ENCODE measurements at places on chromosomes 3 and 15. TPM values are rescaled to one million over a fixed set of nuclear protein-coding genes. Genes with fewer than 3 reads are reported as not detected.

Gene CAND2
- total RNA-seq, result 0.30 TPM

DNA sequence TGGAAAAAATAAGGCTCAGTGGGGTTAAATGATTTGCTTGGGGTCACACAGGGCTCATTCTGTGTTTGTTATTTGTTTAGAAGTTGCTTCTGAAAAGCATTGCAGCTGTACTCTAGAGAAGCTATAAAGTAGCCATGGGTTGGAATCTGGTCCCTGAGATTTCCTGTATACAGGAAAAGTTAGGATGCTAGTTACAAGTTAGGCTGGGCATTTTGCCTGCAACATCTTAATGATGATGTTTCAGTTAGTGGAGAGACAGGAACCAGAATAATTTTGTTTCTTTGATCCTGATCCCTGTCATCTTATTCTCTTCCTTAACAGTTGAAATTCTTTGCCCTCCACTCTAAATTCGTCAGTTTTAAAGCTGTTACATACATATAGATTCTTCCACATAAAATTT is 445.3 kb downstream of the OTOL1 start:
- no peaks in the 10 kb centered on the region for H3K36me3 ChIP-seq
- no peaks in the 10 kb centered on the region for H3K4me1 ChIP-seq
- no peak overlapping the region for H3K27ac ChIP-seq

- no peak overlapping the region for H3K4me3 ChIP-seq
- H3K36me3 ChIP-seq, result no peaks in the 10 kb centered on the region
- no peak overlapping the region for H3K27ac ChIP-seq
- no peaks in the 10 kb centered on the region for H3K4me1 ChIP-seq
- DNase-seq, result no peak
- H3K27me3 ChIP-seq, result no peaks in the 10 kb centered on the region
Observed at GRCh38 chr3:123876858-123877257, 7.3 kb downstream of the MYLK start.

GRCh38 chr15:36943508-36944361 is 156.6 kb downstream of the MEIS2 start:
- H3K27ac ChIP-seq, result no peak overlapping the region
- no peak for DNase-seq
- H3K4me1 ChIP-seq, result no peaks in the 10 kb centered on the region
- H3K4me3 ChIP-seq, result no peak overlapping the region
- H3K27me3 ChIP-seq, result no peaks in the 10 kb centered on the region
- H3K36me3 ChIP-seq, result peaks cover 4% of the 10 kb centered on the region

GRCh38 chr15:91338766-91339165 is 238.7 kb downstream of the SV2B start:
- peaks cover 6% of the 10 kb centered on the region for H3K27me3 ChIP-seq
- no peaks in the 10 kb centered on the region for H3K36me3 ChIP-seq
- H3K27ac ChIP-seq, result no peak overlapping the region
- no peak overlapping the region for H3K4me3 ChIP-seq

DNA sequence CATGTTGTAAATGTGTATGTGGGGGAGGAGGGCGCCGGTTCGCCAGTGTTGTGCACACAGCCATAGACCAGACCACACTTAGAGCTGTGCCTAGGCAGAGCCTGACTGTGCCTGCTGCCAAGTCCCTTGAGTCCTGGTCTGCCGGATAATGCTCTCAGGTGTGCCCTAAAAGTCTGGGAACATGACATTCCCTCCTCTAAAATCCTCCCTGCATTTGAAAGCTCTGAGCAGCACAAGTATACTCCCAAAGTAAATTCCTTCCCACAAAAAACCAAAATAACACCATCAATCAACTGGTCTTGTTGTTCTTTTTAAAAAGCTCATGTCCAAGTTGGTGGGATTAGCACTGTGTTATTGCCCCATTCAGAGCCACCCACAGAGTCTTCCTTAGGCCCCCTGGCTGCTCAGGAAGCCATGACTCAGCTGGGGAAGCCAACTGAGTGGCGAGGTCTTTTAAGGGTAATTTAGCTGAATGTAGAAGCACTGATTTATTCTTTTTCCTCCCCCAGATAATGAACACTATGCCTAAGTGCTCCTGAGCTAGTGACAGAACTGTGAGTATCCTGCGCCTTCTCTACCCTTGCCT is 147.8 kb upstream of the MCTP2 start:
- peaks cover 30% of the 10 kb centered on the region for H3K27me3 ChIP-seq
- no peak overlapping the region for H3K4me3 ChIP-seq
- DNase-seq, result no peak

Gene XCR1
- total RNA-seq, result 0.18 TPM

Data from PC-9 (cell line).